Endodermal cell (in vitro differentiated cells): ENCODE measurements at places on chromosomes 6 and 20. TPM values are rescaled to one million over a fixed set of nuclear protein-coding genes. Genes with fewer than 3 reads are reported as not detected.

DNA sequence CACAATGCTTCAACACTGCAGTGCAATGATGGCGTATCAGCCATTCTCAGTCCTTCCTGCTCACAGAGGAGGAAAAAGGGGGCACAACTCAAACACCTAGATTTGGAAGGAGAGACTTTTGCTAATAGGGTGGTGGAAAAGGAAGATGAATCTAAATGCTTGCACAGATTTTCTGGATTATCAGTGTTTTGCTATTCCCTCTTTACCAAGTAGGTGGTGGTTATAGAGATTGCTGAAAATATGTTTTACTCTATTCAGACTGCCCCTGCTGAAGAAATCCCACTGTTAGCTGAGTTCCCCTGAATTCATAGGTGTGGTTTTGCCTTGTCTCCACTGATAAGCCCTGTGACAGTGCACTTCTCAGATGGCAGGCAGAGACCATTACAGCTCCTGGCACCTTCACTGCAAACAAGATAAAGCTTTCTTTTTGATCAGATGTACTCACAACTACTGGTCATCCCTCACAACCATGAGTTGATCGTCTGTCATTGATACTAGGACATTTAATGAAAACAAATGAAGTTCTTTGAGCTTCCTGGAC is 311.4 kb downstream of the KIF16B start:
- peak; percentile 18 for DNase-seq

- no peak for DNase-seq
Measured at GRCh38 chr6:108528878-108529277, 31.8 kb upstream of the FOXO3 start.

DNA sequence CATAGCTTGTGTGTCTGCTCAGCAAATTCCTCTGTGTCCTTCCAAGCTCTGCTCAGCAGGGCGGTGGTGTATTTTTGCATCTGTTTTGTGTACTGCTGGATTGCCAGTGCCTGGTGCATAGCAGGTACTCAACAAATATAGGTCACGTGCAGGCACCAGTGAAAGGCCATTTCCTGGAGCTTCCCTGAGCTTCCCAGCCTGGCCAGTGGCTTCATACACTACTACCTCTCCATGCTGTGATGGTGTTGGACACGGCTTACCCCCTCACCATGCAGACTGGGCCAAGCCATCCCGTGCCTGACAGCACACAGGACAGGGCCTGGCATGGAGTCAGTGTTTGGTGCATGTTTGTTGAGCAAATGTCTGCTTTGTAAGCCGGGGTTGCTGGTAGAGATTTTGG is 7.7 kb upstream of the PHACTR3 start:
- no peak for DNase-seq

GRCh38 chr20:51322164-51322707 is 220.3 kb downstream of the NFATC2 start:
- DNase-seq: peak; percentile 74

CCNC gene
- 85.3 to 99.2 TPM (median 96.4 TPM) in 3 replicates for total RNA-seq
